ENCODE measurements at places on chromosomes 5 and 9.

DNA sequence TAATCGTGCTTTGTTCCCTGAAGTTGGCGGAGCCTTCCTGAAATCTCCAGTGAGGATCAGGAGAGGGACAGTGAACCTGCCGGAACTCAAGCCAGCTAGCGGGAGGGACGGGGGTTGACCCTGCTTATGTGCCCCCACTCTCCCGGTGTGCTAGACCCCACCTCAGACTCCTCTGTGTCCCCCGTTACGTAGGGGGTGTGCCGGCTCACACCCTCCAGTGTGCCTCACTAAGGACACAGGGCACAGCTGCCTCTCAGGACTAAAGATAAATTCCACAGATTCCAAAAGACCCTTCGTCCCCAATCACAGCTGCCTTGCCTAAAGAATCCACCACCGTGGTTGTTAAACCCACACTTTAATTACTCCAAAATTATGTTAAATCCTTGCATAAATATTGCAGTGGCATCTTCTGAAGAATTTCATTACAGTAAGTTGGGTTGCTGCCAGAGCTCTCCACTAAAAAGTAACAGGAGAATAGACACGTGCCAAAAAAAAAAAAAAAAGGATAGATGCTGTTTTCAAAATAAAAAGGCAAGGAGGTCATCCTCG is 73.7 kb downstream of the GTF3C4 start:
- no peak for DNase-seq

DNA sequence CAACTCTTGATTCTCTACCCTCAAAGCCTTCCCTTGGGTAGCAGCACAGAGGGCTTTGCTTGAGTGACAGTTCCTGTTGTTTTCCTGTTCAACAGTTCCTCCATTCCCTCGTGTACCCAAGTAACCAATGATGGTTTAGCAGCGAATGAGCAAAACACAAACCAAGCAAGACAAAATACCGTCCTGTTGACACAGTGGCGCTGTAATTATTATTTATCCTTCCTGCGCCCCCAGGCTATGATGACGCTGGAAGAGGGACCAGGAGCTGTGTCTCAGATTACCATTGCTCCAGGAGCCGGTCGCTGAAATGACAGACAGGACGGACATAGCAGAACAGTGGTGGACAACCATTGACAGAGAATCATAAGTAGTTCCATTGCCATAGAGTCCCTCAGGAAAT is 154.8 kb downstream of the GADD45G start:
- DNase-seq, result no peak

GRCh38 chr9:124004593-124004992 is 7.0 kb upstream of the LHX2 start:
- DNase-seq, result no peak

DNA sequence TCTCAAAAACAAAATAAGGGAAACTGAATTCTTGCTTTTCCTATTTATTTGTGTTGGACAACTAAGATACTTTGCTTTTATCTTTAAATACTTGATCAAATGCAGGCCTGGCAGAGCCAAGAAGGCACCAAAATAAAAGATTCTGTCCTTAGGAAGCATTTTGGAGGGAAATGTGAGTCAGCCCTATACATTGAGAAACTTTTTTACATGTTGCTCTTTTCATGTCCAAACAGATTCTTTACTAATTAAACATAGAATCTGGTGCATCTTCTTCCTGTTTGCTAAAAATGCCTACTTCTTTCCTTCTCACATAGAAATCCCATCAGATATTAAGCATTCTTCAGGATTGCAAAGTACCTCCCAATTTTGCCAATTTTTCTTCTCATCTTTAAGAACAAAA is 1160.4 kb downstream of the EFNA5 start:
- DNase-seq, result no peak

DNA sequence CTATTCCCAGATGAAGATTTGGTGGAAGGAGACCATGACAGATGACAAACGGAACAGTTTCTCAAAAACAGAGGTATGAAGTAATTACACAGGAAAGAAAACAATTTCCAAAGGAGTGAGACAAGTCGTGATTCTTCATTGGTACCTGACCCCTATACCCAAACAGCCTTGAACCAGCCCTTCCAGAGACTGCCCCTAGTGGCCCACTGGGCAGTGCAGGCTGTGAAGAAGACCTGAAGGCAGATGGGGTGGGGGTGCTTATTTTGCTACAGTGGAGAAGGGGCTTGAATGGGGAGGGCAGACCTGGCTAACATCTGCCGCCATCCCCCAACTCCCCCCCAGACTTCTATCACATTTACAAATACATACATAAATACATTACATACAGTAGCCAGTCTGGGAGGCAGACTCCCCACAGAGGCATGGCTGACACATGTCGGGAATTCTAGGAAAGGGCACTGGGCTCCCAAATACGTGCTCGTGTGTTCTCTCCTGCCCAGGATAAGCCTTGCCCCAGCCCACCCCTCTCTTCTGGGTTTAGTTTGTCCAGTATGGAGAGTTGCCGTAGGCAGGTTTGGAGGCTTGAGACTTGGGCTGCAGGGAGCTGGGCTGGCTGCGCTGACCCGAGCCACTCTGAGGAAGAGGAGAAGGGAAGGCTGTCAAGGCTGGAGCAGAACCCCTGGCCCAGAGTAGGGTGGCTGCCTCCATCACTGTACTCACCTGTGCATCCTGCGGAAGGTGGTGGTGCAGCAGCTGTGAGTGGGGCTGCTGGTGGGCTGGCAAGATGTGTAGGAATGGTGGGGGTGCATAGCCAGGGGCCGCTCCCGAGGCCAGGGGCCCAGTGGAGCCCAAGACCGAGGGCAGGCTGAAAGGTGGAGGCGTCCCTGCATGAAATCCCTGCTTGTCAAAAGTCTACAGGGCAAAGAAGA is 105.3 kb downstream of the UBE2R2 start:
- no peak for DNase-seq

GRCh38 chr5:73623901-73624404 is 2.0 kb upstream of the ARHGEF28 start:
- DNase-seq, result no peak

DNA sequence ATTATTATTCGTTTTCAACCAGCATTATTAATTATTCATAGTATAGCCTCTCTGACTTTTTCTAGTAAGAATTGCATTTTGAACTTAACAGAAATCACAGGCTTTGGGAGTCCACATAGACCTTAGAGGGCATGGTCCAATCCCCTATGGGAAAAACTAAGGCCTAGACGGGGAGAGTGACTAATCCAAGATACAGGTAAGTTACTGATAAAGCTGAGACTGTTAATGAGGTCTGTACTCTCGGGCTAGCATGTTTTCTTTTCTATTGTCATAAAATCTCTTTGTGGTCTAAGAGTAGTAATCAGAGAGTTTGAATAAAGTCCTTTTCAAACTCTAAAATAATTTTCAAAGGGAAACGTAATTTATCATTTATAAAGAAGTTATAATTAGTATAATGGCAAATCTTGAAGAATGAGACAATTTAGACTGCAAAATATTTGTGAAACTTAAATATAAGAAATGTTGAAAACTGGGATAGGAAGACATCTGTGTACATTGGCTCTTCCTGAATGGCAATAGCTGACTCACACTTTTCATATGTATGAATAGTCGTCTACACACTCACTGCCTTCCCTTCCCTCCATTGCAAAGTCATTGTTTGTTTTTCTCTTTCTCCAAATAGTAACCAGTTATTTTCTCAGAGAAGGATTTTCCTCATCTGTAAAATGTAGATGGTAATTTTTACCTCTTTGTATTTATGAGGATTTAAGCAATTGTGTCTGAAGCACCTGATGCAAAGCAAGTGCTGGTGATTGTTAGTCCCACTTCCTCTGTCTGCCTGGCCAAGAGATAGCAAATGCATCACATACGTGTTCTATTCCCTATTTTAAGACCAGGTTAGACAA is 207.9 kb upstream of the CD180 start:
- no peak for DNase-seq

GRCh38 chr5:31702712-31703111 is 63.8 kb downstream of the PDZD2 start:
- no peak for DNase-seq

- no peak for DNase-seq
Observed at GRCh38 chr5:160324886-160325285, 12.5 kb upstream of the CCNJL start.

- no peak for DNase-seq
Observed at GRCh38 chr5:94505327-94506068, 112.9 kb downstream of the KIAA0825 start.

DNA sequence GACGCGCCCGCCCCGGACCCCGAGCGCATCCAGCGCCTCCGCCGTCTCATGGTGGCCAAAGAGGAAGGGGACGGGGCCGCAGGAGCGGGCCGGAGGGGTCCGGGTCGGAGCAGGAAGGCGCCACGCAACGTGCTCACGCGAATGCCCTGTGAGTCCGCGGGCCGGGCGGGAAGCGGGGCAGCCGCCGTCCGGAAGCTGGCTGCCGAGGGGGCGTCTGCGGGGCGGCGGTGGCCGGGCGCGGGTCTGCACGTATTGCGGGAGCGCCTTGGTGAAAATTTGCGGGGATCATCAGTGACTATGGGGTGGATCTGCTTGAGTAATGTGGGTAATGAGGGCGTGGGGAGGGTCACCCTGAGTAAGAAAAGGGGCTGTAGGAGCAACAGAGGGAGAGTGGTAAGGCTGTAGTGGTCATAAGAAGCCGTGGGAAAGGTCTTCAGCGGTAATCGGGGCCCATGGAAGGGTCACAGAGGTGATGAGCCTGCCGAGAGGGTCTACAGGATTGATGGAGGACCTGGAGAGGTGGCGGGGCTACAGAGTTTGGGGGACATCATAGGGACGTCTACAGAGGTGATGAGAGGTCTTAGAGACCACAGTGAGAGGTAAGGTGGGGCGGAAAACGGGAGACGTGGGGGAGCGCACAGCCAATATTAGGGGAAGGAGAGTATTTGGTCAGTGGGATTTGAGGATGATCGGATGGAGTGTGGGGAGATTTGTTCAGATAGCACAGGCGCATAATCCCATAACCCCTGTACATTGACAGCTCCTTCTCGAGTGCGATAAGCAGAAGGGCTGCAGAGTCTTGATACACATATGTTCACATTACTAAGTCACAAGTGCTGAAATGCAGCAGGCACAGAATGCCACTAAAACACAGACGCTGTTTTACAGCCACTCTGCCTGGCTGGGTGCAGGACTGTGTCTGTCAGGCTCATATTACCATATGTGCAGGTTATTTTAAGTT is 819 bp downstream of the LSM11 start:
- DNase-seq, result peak; percentile 18

- no peak for DNase-seq
Observed at GRCh38 chr9:86752733-86753132, 194.6 kb downstream of the GAS1 start.

DNA sequence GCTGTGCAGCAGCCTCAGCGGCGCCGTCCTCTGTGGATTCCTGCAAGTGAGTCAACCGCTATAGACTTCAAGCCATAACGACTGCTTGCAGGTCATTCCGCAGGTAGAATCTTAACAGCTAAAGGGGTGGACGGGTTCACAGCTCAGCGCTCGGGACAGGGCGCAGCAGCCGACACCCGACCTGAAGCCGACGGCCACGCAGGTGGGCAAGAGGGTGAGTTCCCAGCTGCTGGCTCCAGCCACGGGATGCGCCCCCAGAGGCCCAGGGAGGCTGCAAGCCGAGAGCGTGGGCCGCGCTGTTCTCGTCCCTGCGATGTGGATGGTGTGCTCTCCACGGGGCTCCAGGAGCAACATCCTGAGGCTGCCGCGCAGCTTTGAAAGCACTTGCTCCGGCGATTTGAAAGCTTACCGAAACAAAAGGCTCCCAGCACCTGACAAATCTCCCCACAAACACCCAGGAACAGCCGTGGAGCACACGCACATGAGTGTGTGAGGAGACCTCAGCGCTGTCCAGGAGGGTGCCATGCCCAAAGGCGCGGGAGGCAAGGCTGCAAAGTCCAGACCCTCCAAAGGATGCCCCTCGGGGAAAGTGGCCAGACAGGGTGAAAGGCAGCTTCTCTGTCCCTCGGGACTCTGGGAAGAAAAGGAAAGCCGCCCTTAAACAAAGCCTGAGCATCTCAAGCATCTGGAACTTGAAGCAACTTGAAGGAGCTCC is 48.7 kb downstream of the EXD3 start:
- no peak for DNase-seq

DNA sequence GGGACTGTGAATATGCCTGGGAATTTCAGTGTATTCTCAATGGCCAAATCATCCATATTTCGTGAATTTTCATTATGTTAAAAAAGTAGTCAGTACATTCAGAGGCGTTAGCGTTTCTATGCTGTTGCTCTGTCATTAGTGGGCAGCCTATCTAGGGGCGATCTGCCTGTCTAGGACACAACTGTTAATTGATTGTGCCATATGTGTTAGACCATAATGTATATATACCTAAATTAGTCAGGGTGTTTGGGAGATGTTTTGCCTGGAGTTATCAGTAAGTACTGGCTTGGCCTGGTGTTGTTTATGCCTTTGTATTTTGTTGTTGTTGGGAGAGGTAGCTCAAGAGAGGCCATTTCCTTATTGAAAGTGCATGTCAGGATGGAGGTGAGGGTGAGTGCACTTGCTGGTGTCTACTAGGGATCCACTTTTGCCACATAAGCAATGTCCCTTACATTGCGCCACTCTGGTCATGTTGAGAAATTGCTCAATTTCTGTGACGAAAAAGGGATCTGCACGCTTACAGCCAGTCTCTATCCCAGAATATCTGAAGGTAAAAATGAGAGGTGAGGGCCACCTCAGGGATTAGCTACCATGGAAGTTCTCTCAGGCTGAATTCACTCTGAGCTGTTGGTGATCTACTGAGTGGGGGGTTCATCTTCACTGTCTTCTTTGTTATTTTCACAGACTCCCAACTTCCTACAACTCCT is 123.3 kb downstream of the ST8SIA4 start:
- DNase-seq, result peak; percentile 44

GRCh38 chr9:93900971-93901861 is 53.9 kb downstream of the BARX1 start:
- DNase-seq, result no peak

DNA sequence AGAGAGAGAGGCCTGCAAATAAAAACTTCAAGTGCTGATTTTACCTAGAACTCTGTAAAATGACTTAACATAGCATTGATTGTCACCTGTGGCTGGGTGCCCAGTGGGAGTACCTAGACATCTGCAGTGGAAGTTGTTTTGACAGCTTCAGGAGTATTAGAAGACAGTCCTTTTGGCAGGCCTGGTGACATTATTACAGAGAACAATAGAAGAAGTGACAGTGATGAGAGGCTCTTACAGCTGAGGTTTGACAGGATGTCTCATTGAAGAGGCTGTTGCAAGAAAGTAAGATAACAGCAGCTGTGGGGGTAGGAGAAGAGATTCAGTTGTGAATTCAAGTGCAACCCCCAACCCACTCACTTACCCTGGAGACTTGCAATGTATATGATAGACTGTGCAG is 27.9 kb upstream of the MUSK start:
- peak; percentile 5 for DNase-seq

GRCh38 chr9:120138955-120139354 is 441.0 kb downstream of the CDK5RAP2 start:
- no peak for DNase-seq

- DNase-seq, result no peak
Observed at GRCh38 chr5:169291877-169292276, 9.1 kb downstream of the SLIT3 start.

All from Ammon's horn (tissue), 1 donor.